ENCODE measurements at places on chromosomes 7 and 10.

DNA sequence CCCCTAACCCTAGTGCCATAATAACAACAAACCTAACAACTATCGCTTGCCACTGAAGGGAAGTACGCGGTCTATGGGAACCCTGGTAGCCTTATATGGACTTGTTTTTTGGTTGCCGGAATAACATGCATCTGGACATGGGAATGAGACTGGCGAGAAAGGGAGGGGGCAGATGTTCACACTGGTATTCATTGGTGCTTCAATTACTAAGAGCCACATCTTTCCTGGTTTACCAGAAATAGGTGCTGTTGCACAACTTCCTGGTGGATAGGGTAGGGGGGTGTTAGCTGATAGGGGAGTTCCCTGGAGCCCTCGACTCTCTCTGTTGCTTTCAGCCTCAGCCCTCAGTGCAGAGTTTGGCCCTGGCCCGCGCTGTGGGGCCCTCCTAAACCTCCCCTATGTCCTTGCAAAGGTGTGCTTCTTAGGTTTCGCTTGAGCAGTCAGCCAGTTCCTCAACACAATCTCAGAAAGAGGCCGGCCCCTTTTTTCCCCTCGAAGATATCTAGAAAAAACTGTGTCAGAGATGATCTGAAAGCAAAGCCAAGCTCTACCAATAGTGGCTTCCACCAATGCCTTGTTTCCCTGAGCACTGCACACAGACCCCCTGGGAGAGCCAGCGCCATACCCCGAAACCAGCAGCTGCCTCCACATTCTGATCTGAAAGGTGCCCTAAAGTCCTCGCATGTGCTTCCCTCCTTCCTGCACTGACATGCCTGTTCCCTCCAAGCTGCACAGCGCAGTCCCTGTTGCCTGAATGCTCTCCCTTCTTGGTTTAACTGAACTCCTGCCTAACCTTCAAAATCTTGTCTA lies 13.5 kb downstream of the TBXAS1 start:
- DNase-seq: no peak

DNA sequence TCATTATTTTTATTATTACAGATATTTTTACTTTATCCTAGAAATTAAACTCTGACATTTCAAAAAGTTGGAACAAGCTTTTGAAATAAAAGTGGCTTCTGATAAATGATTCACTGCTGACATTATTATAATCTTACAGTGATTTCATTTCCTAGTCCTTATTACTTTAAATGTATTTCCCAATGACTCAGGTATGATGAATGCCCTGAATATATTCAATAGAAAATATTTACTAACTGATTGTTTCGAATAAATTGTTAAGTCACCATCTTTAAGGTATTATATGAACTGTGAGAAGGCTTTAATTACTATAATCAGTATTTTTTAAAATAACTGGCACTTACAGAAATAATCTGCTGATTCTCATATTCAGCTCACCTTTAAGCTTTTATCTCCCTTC lies 21.6 kb downstream of the DKK1 start:
- DNase-seq: no peak

GRCh38 chr7:150904011-150904909 lies 51.9 kb downstream of the AOC1 start:
- DNase-seq: no peak

DNA sequence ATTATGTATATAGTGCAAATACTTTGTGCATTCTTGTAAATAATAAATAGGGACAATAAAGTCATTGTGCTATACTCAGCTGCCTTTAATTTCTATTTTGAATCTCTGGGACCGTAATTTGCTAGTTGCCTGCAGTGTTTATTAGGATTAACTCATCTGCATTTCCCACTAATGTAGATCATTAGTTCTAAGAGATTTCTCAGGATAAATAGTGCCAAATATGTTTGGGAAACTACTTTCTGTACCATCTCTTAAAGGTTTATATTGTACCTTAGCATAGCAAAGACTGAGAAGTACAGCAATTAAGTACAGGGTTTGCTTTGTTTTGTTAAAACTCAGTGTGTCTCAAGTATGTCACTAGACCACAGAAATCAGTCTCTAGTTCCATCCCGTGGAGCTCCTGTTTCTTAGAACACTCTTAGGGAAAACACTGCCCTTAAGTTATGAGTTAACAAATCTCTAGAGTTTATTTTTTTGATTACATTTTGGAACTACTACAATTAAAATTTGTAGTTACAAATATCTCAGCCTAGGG lies 26.0 kb downstream of the ADD3 start:
- no peak for DNase-seq

- DNase-seq: no peak
Observed at GRCh38 chr10:114380060-114380459, 24.2 kb downstream of the AFAP1L2 start.

DNA sequence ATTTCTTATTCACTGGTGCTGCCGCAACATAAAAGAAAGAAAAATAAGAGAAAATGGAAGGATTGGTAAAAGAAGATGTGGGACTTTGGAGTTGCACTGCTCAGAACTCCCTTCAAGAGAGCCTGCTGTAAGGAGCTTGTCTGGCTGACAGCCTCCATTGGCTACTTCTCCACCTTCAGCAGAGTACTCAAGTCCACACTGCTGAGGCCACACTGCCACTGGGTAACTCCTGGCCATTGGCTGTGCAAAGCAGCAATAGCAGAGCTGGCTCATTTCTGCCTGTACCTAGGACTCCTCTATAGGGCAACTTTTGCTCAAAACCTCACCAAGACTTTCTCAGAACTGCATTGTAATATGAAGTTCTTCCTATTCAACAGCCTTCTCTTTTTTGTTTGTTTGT lies 38.7 kb upstream of the PCLO start:
- DNase-seq: no peak

GRCh38 chr10:95303535-95303934 lies 12.7 kb upstream of the PDLIM1 start:
- no peak for DNase-seq

DNA sequence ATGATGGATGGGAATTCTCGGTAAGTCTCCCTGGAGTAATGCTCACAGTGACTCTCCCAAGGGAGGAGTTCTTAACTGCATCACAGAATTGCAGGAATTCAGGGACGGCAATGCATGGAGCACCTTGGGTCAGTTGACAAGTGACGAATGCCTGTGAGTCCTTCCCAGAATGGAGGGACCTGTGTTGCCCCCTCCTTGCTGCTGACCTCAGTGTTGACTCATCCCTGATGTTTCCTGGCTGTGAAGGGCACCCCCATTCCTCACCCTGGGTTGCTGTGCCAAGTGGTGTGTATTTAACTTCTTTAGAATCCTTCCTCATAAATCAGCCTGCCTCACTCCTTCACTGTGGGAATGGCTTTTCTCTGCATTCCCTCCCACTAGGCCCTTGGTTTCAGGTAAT lies 98.9 kb downstream of the LRMDA start:
- DNase-seq: no peak

DNA sequence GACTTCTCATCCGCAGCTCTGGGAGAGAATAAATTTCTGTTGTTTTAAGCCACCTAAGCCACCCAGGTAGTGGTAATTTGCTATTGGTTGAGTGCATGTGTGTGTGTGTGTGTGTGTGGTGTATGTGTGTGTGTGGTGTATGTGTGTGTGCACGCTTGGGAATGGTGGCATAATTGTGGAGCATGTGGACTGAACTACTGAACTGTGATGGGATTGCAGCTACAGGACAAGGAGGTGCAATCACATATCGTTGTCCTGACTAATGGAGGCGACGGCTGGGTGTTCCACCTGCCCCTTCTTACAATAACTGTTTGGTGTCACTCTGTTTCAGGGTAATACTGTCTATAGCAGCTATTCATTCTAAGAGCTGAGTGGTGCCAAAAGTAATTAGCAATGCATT lies 448.7 kb upstream of the PFKP start:
- DNase-seq: no peak

DNA sequence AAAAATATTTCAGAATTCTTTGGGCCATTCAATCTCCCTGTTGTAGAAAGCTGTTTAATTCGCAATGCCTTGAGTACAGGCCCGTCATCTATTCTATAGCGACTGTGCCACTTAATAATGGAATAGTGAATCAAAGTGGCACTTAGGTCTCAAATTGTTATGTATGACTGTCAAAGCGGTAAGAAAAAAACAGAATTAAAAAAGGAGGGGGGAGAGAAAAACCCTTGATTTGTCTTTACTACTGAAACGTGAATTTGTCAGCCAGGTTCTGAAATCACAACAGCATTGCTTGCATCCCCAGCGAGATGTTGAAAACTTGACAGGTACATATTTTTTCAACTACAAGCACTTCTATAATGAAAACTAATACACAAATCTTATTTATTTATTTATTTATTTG lies 320.9 kb downstream of the TFEC start:
- DNase-seq: no peak

DNA sequence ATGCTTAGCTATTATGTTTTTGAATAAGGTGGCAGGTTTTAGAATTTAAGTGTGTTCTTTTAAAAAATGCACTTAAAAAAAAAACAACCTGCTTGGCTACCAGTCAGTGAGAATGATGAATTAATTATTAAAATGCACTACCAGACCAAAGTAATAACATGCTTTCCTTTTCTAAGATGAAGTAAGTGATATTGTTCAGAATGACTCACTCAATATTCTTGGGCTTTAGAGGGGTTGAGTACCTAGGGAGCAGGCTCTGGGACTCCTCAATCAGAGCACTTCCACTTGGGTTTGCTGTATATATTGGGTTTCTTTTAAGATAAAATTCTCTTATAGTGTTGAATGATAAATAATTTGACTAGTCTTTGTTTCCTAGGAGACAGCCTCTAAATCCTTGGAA lies 8.6 kb downstream of the STAM start:
- no peak for DNase-seq

DNA sequence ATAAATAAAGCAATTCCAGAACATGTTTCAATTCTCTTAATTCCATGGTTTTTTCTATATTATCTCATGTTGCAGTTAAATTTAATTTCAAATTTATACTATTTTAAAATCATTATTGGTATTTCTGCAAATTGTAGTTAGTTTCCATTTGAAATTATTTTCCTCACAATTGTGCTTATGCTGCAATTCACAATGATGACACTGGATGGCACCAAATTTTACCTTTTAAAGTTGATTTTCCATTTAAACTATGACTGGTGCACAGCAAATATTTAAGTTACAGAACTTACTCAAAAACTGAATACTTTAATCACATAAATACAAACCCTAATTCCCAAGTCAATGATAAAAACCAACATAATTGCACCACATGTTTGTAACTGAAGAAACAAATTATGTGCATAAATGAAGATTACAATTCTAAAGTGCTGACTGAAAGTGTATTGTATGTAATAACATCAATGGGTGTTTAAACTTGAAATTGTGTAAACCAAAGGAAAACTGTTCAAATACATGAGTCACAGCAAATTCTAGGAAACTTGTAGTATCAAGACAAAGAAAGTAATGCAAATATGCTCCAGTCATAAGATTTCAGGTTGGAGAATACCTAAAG lies 75.3 kb upstream of the AASS start:
- no peak for DNase-seq

DNA sequence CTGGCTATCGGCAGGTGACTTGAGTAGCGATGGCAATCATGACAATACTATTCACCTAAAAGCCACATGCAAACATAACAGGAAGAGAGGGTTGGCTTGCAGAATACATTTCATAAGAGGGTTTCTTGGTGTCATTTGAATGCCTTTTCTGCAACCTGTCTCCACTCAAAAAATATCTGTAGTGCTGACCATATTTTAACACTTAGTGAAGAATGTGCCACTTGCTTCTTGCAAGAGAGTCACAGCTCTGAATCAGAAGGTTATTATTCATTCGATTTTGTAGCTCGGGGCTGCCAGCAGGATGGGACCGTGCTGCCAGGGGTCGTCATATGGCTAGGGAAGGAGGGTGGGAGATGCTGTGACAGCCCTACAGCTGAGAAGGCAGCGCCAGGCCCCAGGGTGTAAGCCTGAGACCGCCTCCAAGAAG lies 152.0 kb upstream of the PITRM1 start:
- no peak for DNase-seq

GRCh38 chr10:78599122-78599853 lies 469.5 kb upstream of the ZMIZ1 start:
- DNase-seq: no peak

DNA sequence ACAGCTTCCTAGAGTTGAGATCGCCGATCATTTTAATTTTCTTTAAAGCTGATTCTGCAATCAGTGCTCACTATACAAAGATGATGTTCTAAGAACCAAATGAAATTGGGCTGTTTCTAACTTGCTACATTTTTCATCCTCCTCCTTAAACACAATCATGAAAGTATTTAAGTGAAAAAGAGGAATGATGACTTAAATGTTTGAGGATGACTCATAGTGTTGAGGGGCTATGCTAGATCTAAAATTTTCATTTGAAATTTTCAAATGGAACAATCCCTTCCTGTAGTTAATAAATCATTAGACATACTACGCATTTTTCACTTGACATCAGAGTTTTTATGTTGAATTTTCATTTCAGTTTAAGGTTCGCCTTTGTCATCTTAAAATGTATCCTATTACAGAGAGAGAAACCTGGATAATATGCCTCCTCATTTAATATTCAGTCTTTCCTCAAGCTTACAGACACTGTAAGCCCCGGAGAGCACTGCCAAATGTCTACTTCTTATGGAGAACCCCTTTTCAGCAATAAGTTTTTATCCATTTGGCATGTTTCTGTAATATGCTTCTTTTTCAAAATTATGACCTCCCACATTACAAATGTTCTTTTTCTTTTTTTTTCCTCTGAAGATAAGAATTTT lies 499.6 kb downstream of the MAGI2 start:
- no peak for DNase-seq

DNA sequence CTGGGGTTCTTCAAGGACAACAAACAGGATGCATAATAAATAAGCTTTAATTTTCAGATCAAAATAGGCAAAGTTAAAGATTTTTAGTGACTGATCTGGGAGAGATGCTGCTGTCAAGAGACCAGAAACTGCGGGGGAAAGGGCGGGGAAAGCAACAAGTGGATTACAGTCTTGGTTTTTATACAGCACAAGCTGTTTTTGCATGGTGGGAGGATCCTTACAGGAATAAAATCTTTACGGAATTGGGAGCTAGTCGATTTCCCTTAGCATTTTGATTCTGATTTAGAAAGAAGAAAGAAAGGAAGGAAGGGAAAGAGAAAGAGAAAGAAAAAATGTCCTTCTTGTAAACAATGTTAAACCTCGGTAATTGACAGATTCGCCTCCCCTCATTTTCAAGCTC lies 242.3 kb upstream of the SP8 start:
- no peak for DNase-seq

- no peak for DNase-seq
Observed at GRCh38 chr10:59227136-59227673, 50.8 kb downstream of the PHYHIPL start.

DNA sequence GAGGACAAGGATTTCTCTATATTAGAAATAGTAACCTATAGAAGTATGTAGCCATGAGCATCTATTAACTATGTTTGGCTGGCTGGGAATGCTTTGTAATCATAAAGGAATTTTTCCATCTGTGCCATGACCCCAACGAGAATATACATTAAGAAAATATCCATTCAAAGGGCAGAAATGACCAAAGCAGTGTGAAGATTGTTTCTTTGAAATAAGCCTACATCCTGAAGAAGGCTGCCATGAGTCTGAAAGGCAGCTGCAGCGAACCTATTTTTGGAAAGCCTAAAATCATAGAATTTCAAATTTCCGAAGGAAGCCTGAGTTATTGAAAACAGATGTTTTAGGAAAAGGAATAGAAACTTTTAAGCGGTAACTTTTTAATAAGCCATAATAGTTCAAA lies 244.2 kb upstream of the FOXK1 start:
- no peak for DNase-seq

- no peak for DNase-seq
Observed at GRCh38 chr10:49109669-49110340, 5.5 kb downstream of the VSTM4 start.

GRCh38 chr7:80542398-80542797 lies 30.5 kb upstream of the GNAT3 start:
- no peak for DNase-seq
